ENCODE measurements at places on chromosomes 7 and 10.

- no peak for DNase-seq
Observed at GRCh38 chr10:71946700-71947099, 17.5 kb upstream of the CHST3 start.

- no peak for DNase-seq
Observed at GRCh38 chr7:26420422-26421019, 128.9 kb downstream of the SNX10 start.

GRCh38 chr10:60419249-60419648 is 29.6 kb upstream of the ANK3 start:
- no peak for DNase-seq

DNA sequence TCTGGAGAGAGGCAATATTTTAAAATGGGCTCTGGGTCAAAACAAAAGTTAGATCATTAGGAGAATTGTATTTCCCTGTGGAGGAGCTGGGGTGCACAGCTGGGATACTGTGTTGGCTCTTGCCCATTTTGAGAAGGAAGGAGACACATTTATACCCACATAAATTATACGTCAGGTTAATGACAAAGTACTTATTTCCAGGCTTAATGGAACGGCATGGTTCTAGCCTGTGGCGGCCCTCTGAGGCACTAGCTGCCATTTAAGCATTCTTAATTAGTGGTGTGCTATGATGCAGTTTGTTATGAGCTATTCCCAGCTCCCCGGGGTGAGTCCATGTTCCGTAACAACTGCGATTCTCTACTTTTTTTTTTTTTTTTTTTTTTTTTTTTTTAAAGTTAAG is 193.5 kb downstream of the SEC23IP start:
- DNase-seq, result no peak

GRCh38 chr7:1992554-1992953 is 240.2 kb downstream of the MAD1L1 start:
- no peak for DNase-seq

GRCh38 chr10:77164616-77165311 is 472.8 kb downstream of the KCNMA1 start:
- no peak for DNase-seq

DNA sequence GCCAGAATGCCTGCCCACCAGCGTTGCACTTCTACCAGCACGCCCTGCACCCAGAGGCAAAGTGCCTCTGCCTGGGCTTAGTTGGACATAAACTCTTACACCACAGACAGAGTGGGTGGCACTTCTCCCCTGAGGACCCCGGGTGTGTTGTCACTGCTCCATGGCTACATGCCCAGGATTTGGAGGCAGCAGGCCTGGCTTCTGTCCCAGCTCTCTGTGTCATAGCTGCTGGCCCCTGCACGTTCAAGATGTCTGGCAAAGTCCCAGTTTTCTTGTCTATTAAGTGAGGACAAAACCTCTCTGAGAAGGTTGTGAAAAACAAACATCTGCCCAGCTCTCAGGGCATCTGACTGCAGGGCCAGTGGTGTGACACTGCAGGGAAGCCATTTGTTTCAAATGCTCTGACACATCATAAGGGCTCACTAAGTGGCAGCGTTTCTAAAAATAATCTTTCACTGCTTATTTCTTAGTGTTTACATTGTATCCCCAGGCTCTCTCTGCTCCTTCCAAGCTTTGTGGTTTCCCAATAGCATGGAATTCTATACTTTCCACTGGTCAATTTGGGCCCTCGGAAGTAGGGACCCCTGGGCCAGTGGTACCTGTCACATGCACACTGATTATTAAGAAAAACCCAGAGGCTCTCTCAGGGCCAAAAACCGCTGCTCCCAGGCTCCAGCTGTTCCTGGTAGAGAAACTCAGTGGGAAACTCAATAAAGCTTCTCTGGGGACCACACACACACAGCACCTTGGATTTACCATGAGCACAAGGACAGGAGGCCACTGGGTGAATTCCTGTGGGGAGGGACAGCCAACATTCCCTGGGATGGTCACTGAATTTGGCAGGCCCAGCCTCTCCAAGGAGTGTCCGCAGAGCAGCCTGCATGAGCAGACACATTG is 86.2 kb upstream of the ANLN start:
- DNase-seq, result no peak

DNA sequence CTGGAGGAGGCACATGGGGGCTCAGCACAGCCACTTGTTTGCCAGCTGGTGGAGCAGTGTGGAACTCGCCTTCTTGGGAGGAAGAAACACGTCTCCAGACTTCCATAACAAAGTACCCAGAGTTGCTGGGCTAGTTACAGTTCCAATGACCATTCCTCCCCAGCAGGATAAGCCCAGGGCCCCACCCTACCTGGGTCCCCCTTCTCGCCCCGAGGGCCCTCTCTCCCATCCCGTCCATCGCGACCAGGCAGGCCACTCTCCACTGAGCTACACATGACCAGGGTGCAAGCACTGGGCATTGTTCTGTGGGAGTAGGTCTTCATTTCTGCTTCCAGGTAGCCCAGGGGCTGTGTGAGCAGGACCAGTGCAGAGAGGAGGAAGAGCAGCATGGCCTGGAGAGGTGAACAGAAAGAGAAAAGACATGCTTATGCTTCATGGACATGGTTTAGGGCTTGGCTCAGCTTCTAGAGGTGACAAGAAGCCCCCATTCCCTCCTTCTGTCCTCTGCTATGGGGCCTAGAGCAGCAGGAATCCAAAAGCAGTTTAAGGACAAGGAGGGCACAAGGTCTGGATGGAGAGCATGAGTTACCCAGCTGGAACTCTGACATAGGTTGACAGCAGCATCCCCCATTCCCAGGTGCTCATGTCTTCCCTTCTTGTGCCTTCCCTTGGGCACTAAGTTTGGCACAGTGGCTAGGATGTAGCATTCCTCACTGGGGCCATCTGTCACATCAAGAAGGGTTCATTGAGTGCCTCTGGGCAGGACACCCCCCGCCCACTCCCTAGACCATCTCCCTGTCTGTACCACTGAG is 2.4 kb downstream of the SFTPD start:
- no peak for DNase-seq

DNA sequence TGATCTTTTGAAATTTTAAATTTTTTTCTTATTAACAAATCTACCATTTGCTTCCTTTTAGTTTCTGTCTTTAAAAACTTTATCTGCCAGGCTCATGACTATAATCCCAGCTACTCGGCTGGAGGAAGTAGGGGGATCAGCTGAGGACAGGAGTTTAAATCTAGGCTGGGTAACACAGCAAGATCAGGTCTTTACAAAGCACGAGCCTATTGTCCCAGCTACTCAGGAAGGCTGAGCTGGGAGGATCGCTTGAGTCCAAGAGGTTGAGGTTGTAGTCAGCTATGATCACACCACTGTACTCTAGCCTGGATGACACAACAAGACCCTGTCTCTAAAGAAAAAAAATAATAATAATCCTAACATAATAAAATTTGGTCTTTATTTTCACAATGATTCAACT is 17.5 kb downstream of the DPY19L1 start:
- no peak for DNase-seq

GRCh38 chr7:38207843-38208242 is 29.8 kb downstream of the STARD3NL start:
- no peak for DNase-seq

DNA sequence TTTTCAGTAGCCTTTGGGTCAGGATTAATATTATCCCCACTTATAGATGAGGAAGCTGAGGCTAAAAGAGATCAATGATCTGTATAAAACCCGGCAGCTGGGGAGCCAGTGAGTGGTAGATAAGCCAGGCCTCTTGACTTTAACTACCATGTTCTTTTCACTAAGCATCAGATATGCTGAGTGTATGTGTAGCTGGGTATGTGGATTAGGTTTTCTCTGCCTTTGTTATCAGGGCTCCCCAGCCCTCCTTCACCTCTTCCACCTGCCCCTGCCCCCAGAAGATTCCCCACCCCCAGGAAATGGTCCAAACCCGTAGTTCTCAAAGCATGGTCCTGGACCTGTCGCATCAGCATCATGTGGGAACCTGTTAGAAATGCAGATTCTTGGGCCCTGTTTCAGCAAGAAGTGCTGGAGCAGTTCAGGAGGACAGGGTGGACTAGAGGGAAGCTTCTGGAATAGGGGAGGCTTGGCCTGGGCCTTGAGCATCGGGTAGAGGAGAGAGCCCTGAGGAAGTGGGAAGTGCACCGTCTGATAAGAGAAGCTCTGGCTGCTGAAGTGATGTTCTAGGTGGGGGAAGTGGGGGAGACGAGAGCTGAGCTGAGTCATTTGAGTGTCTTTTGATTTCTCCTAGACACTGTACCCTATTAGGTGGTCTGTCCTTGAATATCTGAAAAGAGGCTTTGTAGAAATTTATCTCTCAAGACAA is 101.3 kb downstream of the HIF1AN start:
- no peak for DNase-seq

DNA sequence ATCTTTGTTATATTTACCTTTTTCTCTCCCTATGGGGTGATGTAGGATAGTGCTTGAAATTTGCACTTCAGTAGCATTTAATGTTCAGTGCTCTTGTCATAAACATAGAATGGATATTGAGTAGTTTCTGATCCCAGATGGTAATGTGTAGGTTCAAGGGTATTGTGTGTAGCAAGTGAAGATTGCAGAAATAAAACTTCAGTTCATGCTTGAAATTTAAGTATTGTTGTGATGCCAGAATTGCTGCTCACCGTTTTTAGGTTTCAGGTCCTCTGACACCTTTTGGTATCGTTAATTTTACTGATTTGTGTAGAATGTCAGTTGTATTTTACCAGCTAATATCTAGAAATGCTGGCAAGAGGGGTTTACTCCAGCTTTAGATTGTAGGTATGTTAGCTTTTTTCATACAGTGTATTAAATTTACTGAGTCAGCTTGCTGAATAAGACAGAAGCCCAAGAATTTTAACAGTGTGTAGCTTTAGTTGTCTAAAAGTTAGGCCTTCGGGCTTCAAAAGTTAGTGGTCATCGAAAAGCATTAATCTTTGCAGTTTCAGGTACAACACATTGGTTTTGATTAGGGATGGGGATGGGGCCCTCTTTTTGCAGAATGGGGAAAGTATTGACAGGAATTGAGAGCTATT is 1.9 kb downstream of the PTEN start:
- no peak for DNase-seq

DNA sequence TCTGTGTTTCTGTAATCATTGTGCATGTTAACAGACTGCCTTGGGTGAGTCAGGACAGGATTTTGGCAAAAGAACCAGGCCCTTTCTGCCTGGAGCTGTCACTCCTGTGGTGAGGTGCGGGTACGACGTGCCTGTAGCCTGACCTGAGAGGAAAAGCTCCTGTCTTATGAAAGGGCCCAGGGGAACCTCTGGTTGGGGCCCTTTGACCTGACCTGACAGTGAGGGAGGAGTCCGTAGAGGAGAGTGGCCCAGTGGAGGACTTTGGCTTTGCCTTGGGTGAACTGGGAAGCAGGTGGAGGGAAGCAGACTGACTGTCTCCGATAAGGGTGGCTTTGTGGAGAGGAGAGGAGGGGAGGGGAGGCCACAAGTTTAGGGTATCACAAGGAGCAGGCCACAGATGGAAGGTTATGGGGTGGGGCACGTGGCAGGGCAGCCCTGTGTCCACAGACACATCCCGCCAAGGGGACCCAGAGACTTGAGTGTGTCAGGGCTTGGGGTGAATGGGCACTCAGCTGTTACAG is 6.9 kb downstream of the PFKP start:
- no peak for DNase-seq

- peak; percentile 43 for DNase-seq
Observed at GRCh38 chr10:73865459-73866442, 8.6 kb downstream of the CAMK2G start.

DNA sequence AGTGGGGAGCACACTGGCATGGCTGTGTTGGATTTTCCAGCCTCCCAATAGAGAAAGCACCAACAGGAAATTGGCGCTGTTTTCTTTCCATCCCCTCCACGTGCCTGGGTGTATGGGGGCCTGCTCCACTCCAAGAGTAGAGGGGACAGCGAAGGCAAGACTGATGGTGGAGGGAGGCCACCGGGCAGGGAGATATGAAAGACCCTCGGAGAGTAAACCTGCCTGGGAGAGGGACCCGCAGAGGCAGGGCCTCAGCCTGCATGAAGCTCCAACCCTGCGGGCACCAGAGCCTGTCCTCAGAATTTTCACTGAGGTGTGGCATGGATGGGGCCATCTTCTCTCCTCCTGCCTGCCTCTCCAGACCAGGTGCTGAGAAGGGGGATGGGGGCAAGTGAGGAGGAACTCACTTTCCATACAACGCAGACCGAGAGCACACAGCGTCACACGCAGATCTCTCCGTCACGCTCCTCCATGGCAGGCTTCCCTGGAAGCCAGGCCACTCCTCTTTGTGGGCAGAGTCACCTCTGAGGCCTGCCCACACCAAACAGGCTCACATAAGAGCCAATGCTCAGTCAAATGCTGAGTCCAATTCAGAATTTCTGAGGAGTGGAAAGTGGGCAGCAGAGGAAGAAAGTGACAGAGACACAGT is 18.8 kb downstream of the ANXA11 start:
- no peak for DNase-seq

GRCh38 chr7:63112764-63113712 is 885.6 kb upstream of the ZNF722 start:
- no peak for DNase-seq

- DNase-seq, result no peak
Observed at GRCh38 chr7:135188298-135188984, 17.9 kb upstream of the CYREN start.

DNA sequence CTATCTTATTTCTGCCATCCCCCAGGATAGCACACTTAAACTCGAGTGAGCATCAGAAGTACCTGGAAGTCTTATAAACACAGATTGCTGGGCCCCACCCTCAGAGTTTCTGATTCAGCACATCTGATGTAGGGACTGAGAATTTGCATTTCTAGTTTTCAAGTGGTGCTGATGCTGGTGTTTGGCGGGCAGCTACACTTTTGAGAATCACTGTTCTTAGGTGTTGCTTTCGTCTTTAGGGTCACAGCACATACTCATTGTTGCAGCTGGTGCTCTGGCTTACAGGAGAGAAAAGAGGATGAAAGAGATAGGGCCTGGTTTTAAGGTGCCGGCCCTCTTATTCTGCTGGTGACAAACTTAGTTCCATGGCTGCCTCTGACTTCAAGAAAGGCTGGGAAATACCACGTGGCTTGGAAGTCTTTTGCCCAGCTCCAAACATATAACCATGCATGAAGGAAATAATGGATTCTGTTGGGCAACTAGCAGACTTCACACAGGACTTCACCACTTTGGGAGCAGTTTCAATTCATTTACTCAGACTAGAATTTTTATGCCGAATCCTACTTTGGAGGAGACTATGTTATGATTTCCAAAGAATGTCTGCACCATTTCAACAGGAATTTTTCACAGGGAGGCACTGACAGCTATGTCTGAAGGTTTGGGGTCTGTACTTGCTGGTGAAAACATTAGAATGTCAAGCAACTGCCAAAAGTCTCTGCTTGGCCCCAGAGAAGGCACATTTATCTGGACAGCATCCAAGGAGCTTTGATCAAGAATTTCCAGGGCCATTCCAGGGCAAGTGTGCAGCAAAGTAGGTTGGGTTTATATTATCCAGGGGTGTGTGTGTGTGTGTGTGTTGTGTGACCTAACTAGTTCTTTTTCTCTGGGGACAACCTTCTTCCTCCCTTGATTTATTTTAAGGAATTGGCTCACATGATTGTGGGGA is 6.9 kb upstream of the MINDY4 start:
- no peak for DNase-seq

- DNase-seq, result no peak
Observed at GRCh38 chr7:44327981-44328380, 2.6 kb upstream of the CAMK2B start.

GRCh38 chr10:83955406-83955805 is 183.9 kb upstream of the GHITM start:
- DNase-seq, result no peak
